Amniotic stem cell (primary cell): ENCODE measurements at places on chromosomes 12 and 14.

- no peak for DNase-seq
These were observed 91.0 kb upstream of the MED13L start for GRCh38 chr12:116368196-116369194.

DNA sequence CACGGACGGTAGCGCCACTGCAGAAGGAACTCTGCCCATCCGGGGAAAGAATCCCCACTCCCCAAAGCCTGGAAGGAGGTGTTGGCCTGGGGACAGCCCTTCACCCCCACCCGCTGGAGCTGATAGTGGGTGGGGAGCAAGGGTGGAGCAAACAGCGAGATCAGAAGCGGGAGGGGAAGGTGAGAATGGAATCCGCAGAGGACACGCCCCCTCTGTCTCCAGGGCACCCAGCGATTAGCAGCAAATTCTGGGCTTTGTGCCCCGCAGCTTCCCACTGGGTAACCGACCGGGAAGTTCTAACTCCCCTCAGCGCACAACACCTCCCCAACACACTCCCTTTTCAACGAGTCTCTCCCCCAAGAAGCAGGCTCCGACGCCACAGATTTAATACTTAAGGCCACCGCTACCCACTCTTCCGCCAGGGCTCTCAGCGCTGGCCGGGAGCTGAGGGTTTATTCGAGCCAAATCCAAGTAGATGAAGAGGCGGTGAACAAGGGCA, 1.4 kb downstream of the SLC25A29 start:
- DNase-seq: no peak

- DNase-seq: no peak
These were observed 7.7 kb downstream of the ANAPC5 start for GRCh38 chr12:121344506-121344905.

DNA sequence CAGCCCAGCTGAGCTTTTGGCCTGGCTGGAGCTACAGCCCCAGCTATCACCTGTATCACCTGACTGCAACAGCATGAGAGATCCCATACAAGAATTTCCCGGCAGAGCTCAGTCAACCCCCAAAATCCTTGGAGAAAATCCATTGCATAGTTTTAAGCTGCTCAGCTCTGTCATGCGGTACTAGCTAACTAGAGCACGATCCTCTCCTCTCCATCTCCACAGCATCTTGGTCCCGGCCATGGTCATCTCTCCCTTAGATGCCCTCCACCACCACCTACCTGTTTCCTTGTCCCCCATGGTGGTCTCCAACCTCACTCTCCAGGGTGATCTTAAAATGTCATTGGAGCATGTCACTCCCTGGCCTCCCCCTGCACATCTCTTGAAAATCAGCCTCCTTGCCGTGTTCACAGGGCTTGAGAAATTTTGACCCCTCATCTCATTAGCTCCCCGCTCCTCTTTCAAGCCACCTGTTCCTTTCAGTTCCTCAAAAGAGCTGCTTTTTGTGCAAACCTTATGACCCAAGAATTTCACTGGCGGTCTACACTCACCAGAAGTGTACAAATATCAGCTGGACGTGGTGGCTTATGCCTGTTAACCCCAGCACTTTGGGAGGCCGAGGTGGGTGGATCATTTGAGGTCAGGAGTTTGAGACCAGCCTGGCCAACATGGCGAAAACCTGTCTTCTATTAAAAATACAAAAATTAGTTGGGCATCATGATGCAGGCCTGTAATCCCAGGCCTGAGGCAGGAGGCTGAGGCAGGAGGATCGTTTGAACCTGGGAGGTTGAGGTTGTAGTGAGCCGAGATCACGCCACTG, 8.1 kb upstream of the CLMN start:
- DNase-seq: no peak

- DNase-seq: peak; percentile 53
These were observed 197.0 kb downstream of the DAD1 start for GRCh38 chr14:22391908-22392565.

DNA sequence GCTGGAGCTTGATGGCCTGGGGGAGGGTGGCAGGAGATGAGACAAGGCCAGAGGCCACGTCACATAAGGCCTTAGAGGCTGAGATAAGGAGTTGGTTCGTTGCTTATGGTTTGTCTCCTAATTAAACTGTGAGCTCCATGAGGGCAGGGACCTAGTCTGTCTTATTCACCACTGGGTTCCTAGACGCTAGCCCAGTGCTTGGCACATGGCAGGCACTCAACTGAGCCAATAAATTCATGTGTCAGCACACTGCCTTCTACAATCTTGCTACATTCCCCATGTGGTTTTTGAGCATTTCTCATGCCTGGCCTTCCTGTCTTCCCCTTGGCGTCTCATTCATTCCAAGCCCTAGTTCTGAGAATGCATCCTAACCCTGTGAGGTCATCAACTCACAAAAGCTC, 92.5 kb upstream of the MED13L start:
- no peak for DNase-seq

DNA sequence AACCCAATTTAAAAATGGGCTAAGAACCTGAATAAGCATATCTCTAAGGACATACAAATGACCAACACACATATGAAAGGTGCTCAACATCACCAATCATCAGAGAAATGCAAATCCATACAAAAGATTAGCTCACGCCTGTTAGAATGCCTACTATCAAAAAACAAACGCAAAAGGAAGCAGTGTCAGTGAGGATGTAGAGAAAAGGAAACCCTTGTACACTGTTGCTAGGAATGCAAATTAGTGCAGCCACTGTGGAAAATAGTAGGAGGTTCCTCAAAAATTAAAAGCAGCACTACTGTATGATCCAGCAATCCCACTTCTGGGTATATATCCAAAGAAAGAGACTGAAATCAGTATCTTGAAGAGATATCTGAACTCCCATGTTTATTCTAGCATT, 133.0 kb downstream of the CPNE8 start:
- DNase-seq: no peak

GRCh38 chr12:70157099-70157498, 86.1 kb upstream of the CNOT2 start:
- no peak for DNase-seq

DNA sequence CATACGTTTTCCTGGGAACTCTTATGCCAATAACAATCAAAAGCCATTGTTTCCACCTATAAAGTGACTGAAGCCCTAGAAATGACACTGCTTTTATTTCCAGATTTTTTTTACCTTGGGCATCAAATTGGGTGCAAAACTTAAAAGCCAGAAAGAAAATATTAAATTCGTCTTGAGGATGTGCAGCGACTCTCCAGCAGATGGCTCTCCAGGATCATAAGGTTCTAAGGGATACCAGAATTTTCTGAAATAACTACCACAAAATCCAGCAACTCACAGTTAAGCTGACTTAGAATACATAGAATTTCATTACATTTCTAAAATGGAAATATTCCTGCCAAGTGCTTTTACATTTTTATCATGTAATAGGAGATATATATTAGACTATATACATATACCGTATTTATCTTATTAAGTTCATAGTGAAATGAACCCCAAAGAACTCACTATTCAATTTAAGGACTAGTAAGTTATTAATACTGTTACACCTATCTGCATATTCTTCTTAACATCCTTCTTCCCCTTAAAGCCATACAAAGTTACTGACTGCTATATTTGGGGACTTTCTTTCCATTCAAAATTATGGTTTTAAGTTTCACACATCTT, 44.0 kb downstream of the ARMH4 start:
- DNase-seq: peak; percentile 41

DNA sequence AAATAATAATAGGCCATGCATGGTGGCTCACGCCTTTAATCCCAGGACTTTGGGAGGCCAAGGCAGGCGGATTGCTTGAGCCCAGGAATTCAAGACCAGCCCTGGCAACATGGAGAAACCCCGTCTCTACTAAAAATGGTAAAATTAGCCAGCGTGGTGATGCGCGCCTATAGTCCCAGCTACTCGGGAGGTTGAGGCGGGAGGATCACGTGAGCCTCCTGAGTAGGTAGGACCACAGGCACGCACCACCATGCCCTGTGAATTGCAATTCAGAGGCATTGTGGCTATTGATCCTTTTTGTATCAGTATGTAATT, 2.3 kb downstream of the ARHGDIB start:
- no peak for DNase-seq

DNA sequence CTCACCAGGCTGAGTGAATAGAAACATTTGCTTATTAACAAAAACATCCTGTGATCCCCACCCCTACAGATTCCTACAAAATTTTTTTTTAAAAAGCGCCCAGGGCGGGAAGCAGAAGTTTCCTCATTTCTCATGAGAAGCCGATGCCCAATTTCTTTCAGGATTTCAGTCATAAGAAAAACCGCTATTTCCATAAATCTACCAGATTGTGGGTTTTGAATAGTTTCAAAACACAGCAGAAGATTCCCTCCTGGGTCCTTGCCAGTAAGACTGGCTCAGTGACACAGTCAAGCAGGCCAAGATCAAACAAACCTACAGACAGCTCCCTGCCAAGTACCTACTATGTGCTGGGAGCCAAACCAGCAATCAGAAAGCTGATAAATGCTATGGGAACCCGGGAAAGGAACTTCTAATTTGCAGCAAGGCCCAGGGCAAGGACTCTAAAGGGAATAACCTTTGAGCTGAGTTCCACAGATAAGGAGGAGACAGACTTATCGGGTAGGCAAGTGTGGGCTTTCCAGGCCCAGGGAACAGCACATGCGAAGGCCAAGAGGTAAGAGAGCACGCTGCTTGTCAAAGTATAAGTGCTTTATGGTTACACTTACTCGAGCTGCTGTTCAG, 68.7 kb downstream of the CCDC88C start:
- DNase-seq: no peak

GRCh38 chr12:57127101-57127725, 1.1 kb upstream of the LRP1 start:
- no peak for DNase-seq

DNA sequence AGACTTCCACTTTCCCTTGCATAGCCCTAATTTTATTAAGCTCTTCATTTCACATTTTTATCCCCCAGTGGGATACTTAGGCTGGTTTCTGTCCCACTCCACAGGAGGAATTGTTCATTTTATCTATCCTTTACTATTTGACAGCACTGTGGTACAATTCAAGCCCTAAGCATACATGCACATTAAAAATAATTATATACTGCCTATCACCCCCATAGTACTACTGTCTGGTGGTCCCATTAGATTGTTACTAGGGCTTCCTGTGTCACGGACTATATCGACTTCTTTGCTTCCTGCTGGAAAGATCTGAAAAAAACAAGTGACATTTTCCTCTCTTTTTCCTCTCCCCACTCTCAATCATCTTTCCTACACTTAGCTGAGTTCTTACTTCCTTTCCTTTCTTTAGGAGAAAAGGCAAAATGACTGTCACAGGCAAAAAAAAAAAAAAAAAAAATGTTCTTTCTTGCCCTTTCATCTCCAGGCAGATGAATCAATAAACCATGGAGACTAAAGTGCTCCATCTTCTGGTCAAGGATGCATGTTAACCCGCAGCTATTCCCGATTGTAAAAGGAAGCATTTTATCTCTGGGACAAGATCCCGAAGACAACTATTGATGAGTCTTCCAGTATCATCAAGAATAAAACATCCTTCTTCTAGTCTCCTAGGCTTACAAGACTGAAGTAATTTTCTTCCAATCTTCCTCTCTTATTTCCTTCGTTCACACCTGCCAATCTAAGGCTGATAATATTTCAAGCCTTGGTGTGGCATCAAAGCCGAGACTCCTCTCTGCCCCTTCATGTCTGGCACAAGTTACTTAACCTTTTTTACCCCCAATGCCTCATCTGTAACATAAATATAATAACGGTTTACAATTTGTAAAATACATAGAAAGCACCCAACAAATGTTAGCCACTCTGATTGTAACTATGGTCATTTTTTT, 94.4 kb upstream of the PLEKHG7 start:
- DNase-seq: no peak

- peak; percentile 49 for DNase-seq
These were observed 67.8 kb downstream of the NTF3 start for GRCh38 chr12:5499566-5500330.

- no peak for DNase-seq
These were observed 18.2 kb downstream of the CIPC start for GRCh38 chr14:77116172-77116817.

GRCh38 chr14:68497011-68497410, 295.9 kb downstream of the ZFP36L1 start:
- no peak for DNase-seq
